Stimulated activated naive B cell treated with anti-CD40 and anti-IgM and Interleukin-4, amounts not matched to agents 10 μg/mL and 1 μg/mL and 100 μg/mL, for 72 hours (primary cell): ENCODE measurements at places on chromosomes 12 and 14.

GRCh38 chr12:1346126-1346525 is 248.3 kb downstream of the FBXL14 start:
- no peaks in the 10 kb centered on the region for H3K27me3 ChIP-seq
- H3K27ac ChIP-seq, result no peak overlapping the region
- no peaks in the 10 kb centered on the region for H3K4me1 ChIP-seq
- no peak for DNase-seq

- H3K27ac ChIP-seq, result peak overlapping the region; percentile 75
- peaks cover 3% of the 10 kb centered on the region for H3K36me3 ChIP-seq
- H3K4me3 ChIP-seq, result no peak overlapping the region
- H3K4me1 ChIP-seq, result peaks cover 41% of the 10 kb centered on the region
These were observed 3.3 kb downstream of the NCKAP5L start for GRCh38 chr12:49824895-49825294.

GRCh38 chr12:115521771-115522409 is 755.6 kb downstream of the MED13L start:
- H3K27ac ChIP-seq, result no peak overlapping the region
- H3K4me3 ChIP-seq, result no peak overlapping the region
- H3K27me3 ChIP-seq, result no peaks in the 10 kb centered on the region
- no peak for DNase-seq
- no peaks in the 10 kb centered on the region for H3K4me1 ChIP-seq
- no peaks in the 10 kb centered on the region for H3K36me3 ChIP-seq

DNA sequence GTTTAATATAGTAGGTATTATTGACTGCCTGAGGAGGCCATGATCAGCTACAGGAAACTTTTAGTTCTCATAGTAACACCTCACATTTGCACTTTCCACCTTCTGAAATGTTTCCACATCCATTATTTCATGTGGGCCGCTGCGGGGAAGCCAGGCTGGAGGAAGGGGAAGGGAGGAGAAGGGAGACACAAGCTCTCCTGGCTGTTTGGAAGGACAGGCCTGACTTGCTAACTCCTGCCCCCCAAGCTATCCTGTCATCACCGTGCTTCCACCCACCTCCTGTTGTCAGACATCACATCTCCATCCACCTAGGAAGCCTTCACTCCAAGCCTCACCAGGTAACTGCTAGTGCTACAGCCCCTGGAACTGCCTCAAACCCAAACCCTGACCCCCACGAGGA is 9.5 kb downstream of the DPF3 start:
- peaks cover 3% of the 10 kb centered on the region for H3K36me3 ChIP-seq
- H3K27me3 ChIP-seq, result no peaks in the 10 kb centered on the region
- no peak overlapping the region for H3K4me3 ChIP-seq
- no peak for DNase-seq
- no peak overlapping the region for H3K27ac ChIP-seq

DNA sequence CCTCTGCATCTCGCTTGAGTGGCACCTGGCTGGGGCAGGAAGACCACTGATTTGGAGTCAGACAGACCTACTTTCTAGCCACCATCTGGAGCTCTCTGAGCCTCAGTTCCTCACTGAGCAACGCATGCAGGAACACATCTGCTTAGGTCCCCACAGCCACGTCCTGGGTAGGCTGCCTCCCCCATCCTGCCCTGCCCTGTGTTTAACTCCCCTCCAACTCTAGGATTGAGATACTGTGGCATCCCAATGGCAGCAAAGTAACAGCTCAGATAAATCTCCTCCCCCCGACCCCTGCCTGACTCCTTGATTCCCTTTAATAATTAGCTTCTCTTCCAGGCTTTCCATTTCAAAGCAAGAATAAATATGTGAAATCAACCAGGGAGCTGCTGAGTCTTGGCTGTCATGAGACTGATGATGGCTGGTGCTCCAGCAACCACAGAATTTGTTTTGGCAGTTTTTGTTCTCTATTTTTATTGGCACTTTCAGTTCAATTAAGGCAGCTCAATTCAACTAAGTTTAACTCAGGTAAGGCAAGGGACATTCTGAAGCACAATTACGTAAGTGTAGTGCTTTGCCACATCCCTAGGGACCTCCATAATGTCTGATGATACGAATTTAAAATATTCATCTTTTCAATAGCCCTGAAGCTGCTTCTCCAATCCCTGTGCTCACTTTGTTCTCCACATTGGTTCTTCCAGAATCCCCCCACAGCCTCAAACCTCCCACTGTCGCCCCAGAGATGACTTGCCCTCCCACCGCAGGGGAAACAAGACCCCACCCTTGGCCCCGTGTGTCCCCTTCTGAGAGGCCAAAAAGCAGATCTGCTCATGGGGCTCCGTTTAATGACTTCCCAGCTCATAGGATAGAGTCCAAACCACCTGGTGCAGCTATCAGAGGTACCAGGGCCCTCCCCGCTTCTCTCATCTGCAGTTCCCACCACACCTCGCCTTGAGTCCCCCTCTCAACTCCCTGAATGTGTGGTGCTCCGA is 58.2 kb downstream of the ESR2 start:
- peaks cover 68% of the 10 kb centered on the region for H3K4me1 ChIP-seq
- H3K27me3 ChIP-seq, result no peaks in the 10 kb centered on the region
- H3K4me3 ChIP-seq, result peak overlapping the region; percentile 70
- DNase-seq, result peak; percentile 67
- H3K36me3 ChIP-seq, result peaks cover 8% of the 10 kb centered on the region

- peaks cover 25% of the 10 kb centered on the region for H3K36me3 ChIP-seq
- no peaks in the 10 kb centered on the region for H3K4me1 ChIP-seq
- no peak overlapping the region for H3K4me3 ChIP-seq
- H3K27me3 ChIP-seq, result no peaks in the 10 kb centered on the region
- DNase-seq, result no peak
These were observed 294.5 kb downstream of the SSPN start for GRCh38 chr12:26489908-26490307.

- no peak for DNase-seq
- H3K27ac ChIP-seq, result no peak overlapping the region
- no peaks in the 10 kb centered on the region for H3K27me3 ChIP-seq
- H3K36me3 ChIP-seq, result peaks cover 40% of the 10 kb centered on the region
These were observed 28.4 kb downstream of the STK38L start for GRCh38 chr12:27272373-27273028.

DNA sequence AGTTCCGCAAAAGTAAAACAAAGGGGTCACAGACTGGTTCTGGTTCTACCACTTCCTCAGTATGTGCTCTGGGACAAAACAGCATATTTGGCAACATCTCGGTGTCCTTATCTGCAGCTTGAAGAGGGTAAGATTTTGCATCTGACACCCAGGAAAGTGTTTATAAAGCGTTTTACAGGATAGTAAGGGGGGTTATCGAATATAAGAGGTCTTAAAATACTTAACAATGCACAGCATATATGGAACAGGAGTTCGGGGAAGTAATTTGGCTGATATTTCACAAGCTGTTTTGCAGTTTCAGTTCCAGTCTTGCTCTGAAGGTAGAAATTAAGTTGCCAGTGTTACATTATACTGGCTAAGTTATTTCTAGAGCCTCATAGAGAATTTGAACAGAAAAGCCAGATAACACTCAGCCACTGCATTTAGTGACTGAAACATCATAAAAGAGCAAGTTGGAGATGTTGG is 904 bp upstream of the MAP4K5 start:
- H3K27me3 ChIP-seq, result no peaks in the 10 kb centered on the region
- DNase-seq, result no peak
- peak overlapping the region; percentile 93 for H3K27ac ChIP-seq
- peak overlapping the region; percentile 93 for H3K4me3 ChIP-seq
- H3K36me3 ChIP-seq, result peaks cover 21% of the 10 kb centered on the region

DNA sequence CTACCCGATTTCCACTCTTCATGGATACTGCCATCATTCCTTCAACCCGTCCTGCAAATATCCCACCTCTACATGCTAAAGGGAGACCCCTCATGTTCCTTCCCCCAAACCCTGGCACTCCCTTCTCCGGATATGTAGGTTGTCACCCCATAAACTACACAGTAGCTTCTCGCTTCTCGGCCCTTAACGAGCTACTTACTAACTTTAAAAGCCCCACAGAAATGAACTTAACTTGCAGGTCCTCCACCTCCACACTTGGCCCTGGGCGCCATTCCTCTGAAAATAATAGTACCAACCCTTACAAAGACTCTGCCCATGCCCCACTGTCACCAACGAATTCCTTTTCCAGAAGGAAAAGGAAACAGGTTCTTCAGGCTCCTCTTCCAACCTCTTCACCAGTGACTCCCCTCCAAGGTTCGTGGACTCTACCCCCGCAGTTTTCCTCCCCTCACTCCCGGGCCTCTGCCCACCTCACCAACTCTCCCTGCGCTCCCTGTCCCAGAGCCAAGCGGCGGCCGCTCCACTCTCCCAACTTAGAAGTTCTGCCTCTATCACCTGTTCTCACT is 1.2 kb downstream of the SPPL3 start:
- peak overlapping the region; percentile 95 for H3K27ac ChIP-seq
- no peaks in the 10 kb centered on the region for H3K27me3 ChIP-seq
- H3K4me1 ChIP-seq, result peaks cover 22% of the 10 kb centered on the region
- no peak for DNase-seq
- H3K4me3 ChIP-seq, result peak overlapping the region; percentile 96

DNA sequence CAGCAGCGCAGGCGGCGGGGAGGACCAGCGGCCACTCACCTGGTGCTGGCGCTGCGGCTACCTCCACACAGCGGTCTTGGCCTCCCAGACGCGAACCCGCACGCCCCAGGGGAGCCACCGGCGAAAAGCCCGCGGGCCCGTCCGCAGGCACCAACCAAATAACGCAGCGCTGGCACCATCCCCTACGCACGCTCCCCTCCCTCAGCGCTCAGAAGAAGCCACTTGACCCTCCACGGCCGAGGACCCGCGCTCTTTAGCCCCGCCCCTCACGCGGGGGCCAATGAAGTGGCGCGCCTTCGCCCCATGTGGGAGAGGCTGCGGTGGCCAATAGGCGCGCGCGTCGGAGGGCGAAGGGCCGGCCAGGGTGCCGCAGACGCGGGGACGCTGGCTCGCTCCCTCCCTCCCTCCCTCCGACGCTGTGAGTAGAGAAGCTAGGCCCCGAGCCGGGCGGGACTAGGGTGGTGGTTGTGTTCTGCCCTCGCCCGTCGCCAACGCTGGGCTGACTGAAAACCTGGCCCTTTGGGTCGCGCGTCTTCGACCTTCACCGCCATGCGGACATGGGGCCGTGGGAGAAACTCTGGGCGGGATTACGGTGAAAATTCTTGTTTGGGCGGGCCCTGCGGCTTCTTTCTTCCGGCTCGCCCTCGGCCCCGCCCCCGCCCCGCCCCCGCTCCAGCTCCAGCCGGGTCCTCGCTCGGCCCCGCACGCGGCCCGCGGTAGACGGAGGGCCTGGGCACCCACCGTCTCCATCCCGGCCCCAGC is at the start of the genes DMAC2L and L2HGDH:
Gene DMAC2L (plus strand): TSS at position 353 of the 762 bp plus-strand sequence. CDS start 9,164 bp downstream, outside the sequence.
Gene L2HGDH (minus strand): TSS at position 258 of the 762 bp plus-strand sequence. CDS start 79 bp downstream, at position 179.
- H3K27ac ChIP-seq, result peak within 1 kb of the TSS; percentile 96
- no peaks in the 10 kb centered on the region for H3K27me3 ChIP-seq
- peaks cover 10% of the 10 kb centered on the region for H3K4me1 ChIP-seq
- peak; percentile 93 for DNase-seq
- H3K36me3 ChIP-seq, result peaks cover 26% of the 10 kb centered on the region

- DNase-seq, result no peak
- no peak overlapping the region for H3K27ac ChIP-seq
- peaks cover 2% of the 10 kb centered on the region for H3K4me1 ChIP-seq
- H3K4me3 ChIP-seq, result no peak overlapping the region
These were observed 1.4 kb downstream of the PTPRR start for GRCh38 chr12:70919176-70919575.

GRCh38 chr12:22729957-22730443 is 105.0 kb downstream of the ETNK1 start:
- H3K27ac ChIP-seq, result no peak overlapping the region
- no peaks in the 10 kb centered on the region for H3K27me3 ChIP-seq
- H3K4me3 ChIP-seq, result no peak overlapping the region
- DNase-seq, result no peak
- no peaks in the 10 kb centered on the region for H3K36me3 ChIP-seq

DNA sequence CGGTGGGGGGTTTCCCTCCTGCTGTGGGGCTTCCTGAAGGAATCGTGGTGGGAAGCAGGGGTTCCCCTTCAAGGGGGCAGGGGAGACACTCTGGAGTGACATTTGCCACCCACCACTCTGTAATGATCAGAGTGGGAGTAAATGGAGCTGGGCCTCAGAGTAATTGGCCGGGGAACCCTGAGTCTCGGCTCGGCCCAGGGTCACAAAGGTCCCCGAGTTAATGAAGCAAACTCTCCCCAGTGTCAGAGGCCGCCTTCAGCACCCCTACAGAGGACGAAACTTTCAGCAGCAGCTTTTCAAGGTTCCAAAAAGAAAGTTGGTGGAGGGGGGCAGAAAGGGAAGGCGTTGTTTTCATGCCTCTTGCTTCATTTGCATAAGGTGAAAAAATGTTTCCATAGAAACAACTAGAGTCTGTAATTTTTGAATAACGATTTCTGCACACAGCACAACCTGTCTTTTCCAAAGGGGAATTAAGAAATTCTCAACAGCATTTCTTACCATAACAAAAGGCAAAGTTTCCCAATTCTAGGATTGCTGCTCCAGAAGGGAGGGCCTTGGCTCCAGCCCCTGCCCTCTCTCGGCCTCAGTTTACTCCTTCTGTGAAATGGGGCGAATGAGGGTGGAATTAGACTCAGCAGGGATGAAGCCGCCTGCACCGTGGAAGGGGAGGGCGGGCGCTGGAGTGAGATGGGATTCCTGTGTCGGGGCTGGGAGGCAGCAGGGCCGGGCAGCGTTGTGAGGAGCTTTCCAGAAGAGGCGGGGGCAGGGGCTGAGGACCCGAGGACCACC is 67.0 kb upstream of the BEGAIN start:
- H3K27me3 ChIP-seq, result peaks cover 33% of the 10 kb centered on the region
- peaks cover 12% of the 10 kb centered on the region for H3K4me1 ChIP-seq
- H3K4me3 ChIP-seq, result peak overlapping the region; percentile 12
- H3K27ac ChIP-seq, result no peak overlapping the region
- no peak for DNase-seq
- no peaks in the 10 kb centered on the region for H3K36me3 ChIP-seq

GRCh38 chr14:20631880-20632389 is 9.6 kb downstream of the OR6S1 start:
- H3K27me3 ChIP-seq, result peaks cover 74% of the 10 kb centered on the region
- peaks cover 38% of the 10 kb centered on the region for H3K4me1 ChIP-seq
- H3K4me3 ChIP-seq, result peak overlapping the region; percentile 76
- no peak for DNase-seq
- peak overlapping the region; percentile 39 for H3K27ac ChIP-seq

- no peaks in the 10 kb centered on the region for H3K4me1 ChIP-seq
- no peak overlapping the region for H3K4me3 ChIP-seq
- H3K36me3 ChIP-seq, result no peaks in the 10 kb centered on the region
- no peak overlapping the region for H3K27ac ChIP-seq
These were observed 10.9 kb upstream of the SNX6 start for GRCh38 chr14:34640826-34641225.

DNA sequence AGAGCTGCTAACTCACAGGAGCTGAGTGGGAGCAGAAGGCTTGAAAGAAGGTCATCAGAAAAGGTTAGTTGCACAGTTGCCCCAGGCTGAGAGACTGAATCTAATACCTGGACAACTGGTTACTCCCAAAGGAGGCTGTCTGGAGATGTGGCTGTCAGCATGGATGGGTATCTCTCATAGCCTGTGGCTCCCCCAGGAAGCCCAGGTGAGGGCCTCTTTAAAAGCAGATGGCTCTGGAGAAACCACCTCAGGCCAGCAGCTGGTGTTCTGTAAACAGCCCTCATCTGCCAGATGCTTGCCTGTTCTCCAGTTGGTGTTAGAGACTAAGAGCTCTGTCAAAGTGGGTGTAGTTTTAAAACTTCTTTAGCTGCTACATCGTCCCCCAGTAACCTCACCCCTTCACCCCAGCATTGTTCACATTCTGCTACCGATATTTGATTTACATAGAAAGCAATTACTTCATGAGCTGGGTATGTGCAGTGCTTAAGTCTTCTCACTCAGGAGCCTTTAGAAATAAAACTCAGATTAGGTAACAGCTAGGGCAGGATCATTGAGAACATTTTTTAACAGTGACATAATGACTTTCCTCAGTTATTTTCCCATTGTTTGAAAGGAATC is 25.8 kb downstream of the DACT1 start:
- no peaks in the 10 kb centered on the region for H3K27me3 ChIP-seq
- no peaks in the 10 kb centered on the region for H3K36me3 ChIP-seq
- no peak for DNase-seq
- no peak overlapping the region for H3K4me3 ChIP-seq

GRCh38 chr12:6396031-6396430 is 12.1 kb downstream of the LTBR start:
- no peak overlapping the region for H3K27ac ChIP-seq
- DNase-seq, result no peak
- H3K36me3 ChIP-seq, result no peaks in the 10 kb centered on the region
